ENCODE measurements at places on chromosomes 5 and 9.

- DNase-seq: no peak
Observed at GRCh38 chr5:172910828-172911627, 48.2 kb upstream of the RPL26L1 start.

GRCh38 chr5:14110680-14111079 lies 32.5 kb upstream of the TRIO start:
- DNase-seq: no peak

- DNase-seq: no peak
Observed at GRCh38 chr5:180341595-180341994, 11.5 kb downstream of the GFPT2 start.

GRCh38 chr5:87008751-87009560 lies 258.7 kb upstream of the RASA1 start:
- DNase-seq: no peak

DNA sequence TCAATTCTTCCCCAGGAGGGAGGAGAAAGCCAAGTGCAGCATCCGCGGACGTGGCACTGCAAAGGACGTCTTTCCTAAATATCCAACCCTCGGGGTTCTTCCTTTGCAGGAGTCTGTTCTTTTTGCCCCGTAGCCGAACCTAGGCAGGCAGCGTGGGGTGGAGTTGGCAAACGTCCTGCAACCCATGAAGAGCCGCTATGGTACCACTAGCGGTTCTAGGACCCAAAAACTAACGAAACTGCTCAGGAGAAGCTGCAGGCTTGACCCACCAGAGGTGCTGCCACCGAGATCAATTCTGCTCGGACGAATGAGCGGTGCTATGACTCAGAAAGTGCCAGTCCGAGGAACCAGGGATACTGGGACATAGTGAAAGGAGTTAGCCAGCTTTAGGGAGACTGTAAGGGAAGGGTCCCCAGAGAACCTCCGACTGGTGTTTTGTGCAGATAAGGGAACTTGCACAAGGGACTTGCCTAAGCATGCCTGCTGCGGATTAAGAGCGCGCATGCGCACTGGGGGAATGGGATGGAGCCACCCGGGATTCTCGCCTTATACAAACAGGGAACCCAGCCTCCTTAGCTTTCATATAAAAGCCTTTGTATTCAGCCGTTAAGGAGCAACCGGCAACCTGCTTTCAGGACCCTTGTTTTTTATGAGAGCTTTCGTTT lies 32.7 kb downstream of the ANXA2R start:
- DNase-seq: peak; percentile 95

GRCh38 chr9:120710110-120710981 lies 3.9 kb downstream of the MEGF9 start:
- no peak for DNase-seq

- no peak for DNase-seq
Observed at GRCh38 chr9:129027685-129028191, 393 bp downstream of the SH3GLB2 start.

DNA sequence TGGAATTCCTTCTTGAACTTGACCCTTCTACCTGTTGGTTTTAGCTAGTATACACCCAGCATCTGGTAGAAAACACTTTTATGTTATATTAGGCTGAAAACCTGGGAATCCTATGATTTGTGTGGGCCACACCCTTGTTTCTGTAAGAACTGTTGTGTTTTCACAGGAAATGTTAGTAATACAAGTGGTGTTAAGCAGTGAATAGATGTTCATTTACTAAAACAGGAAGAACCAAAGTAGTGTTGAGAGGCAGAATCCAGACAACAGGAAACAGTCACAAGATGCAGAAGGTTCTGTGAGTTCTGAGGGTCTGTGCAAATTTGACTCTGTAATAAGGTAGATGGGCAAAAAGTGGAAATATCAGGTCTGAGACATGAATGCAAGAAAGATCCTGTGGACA lies 73.0 kb upstream of the RAI14 start:
- no peak for DNase-seq

DNA sequence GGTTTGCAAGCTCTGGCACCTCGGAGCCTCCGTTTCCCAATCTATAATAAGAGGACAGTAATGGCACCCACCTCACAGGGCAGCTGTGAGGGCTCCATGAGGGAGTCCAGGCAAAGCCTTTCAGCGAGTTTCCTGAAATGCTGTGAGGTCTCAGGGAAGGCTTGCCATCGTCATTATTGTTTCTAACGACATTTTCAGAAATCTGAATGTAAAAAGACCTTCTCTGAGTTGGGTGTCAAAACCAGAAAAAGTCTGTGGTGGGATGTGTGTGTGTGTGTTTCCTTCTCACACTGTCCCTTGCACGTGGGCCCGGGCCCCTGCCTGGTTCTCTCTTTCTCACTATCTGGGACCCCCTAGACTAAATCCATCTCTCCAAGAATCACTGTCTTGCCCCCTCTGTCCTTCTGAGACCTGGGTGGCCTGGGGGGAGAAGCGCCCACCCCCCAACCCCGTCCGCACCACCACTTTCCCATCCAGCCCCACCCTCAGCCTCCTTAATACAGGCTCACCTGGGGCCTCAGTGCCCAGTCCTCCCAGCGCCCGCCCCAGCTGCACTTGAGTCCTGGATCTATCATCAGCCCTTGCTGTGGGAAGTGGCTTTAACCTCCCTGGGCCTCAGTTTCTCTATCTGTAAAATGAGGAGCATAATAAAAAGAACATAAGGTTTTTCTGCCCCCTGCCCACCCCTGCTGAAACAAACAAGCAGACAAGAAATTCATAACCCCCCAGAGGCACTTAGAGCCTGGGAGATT lies 180.3 kb downstream of the C9orf50 start:
- DNase-seq: no peak

DNA sequence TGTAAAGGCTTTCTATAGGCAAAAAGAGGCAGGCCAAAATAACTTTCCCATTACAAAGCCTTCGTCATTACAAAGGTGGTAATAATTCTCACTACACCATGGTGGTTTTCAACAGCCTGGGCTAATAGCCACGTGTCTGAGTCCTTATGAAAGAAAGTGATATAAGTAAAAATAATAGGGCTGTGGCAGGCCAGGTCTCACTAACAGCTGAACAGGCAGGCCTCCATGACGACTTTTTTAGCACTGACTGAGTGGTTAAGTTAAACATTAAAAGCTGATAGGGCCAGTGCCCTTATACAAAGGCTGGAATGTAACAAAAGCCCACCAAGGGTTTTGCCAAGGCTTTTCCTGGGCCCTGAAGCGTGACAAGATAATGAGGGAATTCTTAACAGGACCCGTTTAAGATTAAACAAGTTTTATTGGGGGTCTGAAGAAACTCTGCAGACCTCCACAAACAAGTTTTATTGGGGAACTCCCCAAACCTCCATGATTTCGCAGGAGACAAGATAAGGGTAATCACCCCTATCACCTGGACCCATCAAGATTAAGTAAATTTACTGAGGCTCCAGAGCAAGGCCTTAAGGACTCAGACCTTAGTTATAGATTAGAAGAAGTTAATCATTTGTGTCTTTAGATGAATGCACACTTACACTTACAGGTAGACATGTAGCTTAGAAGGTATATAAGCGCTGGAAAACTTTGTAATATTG lies 412.9 kb downstream of the CHSY3 start:
- DNase-seq: no peak

- no peak for DNase-seq
Observed at GRCh38 chr9:95065224-95065623, 252.3 kb downstream of the FANCC start.

GRCh38 chr9:86731511-86732063 lies 215.7 kb downstream of the GAS1 start:
- no peak for DNase-seq

DNA sequence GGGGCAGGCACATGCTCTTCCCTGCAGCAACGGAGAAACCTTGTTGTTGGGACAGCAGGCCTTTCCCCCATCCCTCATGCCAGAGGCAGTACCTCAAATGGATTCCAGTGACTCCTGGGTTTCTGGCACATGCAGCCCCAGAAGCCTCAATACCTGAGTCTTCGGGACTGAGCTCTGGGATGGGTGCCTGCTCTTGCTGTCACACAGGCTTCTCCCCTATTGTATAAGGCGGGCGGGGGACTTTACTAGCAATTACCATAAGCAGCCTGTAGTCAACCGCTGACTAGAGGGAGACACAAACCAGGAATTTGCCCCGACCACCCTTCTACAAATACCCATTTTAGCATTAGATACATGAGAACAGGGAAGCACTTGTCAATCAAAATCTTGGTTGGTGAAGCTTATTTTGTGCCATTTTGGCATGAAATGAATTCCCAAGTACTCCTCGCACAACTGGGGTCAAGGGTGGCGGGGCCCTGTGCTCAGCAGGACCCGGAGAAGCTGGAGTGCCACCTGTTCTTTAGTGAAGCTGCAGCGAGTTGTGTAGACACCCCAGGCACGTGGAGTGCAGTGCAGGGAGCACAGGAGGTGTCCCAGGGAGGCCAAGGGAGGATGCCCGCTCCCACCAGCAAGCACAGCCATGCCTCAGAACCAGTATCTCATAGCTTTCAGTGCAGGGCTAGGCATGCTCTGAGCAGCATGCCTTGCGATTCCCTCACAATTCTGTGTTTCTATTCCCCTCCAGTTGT lies 21.2 kb downstream of the S1PR3 start:
- no peak for DNase-seq

GRCh38 chr9:109908459-109909390 lies 128.7 kb downstream of the PALM2AKAP2 start:
- no peak for DNase-seq

DNA sequence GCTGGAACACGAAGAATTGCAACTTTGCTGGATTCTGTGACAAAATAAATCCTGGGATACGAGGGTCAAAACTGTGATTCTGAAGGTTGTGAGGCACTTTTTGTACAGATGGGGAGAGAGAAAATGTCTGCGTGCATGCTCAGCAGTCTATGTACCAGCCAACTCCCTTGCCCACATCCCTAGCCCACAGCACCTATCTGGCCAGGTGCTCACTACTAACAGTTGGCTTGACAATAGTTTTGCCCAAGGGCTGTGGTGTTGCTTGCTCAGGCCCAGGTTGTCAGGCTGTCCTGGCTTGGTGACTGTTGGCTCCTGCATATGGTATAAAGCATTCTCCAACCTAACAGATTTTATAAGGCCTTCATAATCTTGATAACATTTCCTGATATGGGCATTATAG lies 102.0 kb downstream of the DMRT2 start:
- DNase-seq: no peak

DNA sequence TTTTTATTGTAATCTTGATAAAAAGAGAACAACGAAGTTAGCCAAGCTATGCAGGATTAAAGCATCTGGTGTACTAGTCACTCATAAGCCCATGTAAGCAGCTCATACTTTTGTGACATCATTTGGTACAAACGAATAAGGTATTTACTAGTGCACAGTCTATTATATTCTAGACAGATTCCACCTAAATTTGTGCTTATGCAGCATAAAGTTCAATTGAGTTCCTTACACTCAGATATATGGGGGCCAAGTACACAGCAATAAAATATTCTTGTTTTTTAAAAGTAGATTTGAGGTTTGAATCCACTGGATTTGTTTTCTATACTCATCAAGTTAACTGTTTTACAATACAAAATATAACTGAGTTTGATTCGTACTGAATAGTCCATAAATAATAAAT lies 1621.2 kb downstream of the MAT2B start:
- no peak for DNase-seq

- no peak for DNase-seq
Observed at GRCh38 chr5:139690064-139690802, 42.1 kb downstream of the CXXC5 start.

- DNase-seq: no peak
Observed at GRCh38 chr5:150026682-150027172, 26.2 kb downstream of the HMGXB3 start.

DNA sequence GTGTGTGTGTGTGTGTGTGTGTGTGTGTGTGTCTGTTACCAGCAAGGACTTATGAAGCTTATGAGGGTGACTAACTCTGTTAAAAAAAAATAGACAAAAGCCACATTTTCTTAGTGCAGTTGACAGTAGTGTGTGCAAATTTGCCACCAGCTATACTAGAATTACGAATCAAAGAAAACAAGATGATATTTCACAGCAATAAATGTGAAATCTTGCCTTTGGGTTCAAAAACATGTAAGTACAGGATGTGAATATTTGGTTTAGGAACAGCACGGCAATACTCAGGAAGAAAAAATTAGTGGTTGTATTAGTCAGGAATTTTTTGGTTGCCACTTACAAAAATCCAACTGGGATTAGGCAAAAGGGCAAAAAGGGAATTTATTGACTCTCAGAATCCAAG lies 117.4 kb downstream of the NPR3 start:
- DNase-seq: no peak

GRCh38 chr5:113250341-113250953 lies 184.3 kb downstream of the TSSK1B start:
- DNase-seq: no peak

GRCh38 chr5:67019065-67019845 lies 177.3 kb downstream of the CD180 start:
- no peak for DNase-seq

- DNase-seq: no peak
Observed at GRCh38 chr9:77013932-77014596, 5.4 kb upstream of the FOXB2 start.

- no peak for DNase-seq
Observed at GRCh38 chr5:2591777-2592453, 159.6 kb downstream of the IRX2 start.

DNA sequence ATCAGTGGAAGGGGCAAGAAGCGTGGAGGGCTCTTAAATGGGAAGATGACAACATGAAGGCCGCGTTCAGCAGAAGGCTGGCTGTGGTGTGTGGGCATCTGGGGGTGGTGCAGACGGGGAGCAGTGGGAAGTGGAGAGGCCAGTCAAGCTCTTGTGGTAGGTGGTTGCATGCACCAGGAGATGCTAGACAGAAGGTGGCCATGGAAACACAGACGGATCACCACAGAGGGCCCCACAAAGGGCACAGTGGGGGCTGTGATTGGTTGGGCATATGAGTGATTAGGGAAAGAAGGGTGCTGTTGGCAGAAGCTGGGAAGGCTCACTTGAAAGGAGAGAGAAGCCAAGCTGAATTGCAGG lies 14.7 kb downstream of the MTMR12 start:
- no peak for DNase-seq

GRCh38 chr5:90967443-90967842 lies 408.8 kb downstream of the ADGRV1 start:
- DNase-seq: no peak

DNA sequence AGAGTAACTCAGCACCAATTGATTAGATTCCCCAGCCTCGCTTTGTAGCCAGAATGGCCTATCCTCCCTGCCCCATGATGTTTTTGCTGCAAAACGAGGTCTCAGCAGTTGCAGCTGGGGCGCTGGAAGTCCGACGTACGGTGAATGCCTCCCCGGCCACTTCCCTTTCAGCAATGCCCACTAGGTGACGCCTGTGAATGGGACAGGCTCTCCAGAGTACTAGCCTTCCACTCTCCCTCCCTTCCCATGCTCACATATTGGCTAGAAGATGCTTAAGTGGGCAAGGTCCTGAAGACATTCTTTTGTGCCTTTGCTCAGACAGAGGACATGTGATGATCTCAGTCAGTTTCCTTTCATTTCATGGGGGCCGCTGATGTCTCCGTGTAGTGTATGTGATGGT lies 50.8 kb downstream of the DMRT2 start:
- DNase-seq: no peak

GRCh38 chr5:96597438-96598020 lies 64.6 kb upstream of the CAST start:
- DNase-seq: no peak

- DNase-seq: no peak
Observed at GRCh38 chr5:174412941-174413340, 311.4 kb upstream of the MSX2 start.

GRCh38 chr9:18863791-18864190 lies 169.2 kb downstream of the SAXO1 start:
- DNase-seq: no peak

- no peak for DNase-seq
Observed at GRCh38 chr5:116153687-116154174, 68.9 kb downstream of the COMMD10 start.

GRCh38 chr9:29211003-29211579 lies 1637.8 kb upstream of the C9orf72 start:
- no peak for DNase-seq

- DNase-seq: no peak
Observed at GRCh38 chr9:77725820-77726219, 77.7 kb upstream of the GNA14 start.

Data from NCI-H187 treated with DMSO at 0.1 percent for 48 hours (cell line).